Body of pancreas (tissue), 4 donors: ENCODE measurements at places on chromosomes 2 and 18. TPM values are rescaled to one million over a fixed set of nuclear protein-coding genes. Genes with fewer than 3 reads are reported as not detected.

DNA sequence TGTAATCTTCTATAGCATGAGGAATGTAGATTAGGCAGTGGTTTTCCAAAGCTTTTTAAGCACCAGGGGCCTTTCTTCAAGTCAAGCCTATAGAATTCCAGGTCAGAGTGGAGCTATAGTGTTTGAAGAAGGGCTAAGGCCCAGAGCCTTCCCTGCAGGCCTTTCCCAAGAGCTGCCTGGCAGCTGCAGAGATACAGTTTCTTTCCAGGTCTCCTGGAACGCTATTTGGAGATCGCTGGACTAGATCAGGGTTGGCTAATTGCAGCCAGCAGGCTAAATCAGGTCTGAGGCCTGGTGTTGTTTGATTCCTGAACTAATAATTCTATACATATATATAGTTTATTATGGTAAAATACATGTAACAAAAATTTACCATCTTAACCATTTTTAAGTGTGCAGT is 319.0 kb upstream of the SPRED2 start:
- no peak overlapping the region for H3K4me3 ChIP-seq
- no peak for DNase-seq
- no peaks in the 10 kb centered on the region for H3K36me3 ChIP-seq
- H3K27me3 ChIP-seq = no peaks in the 10 kb centered on the region
- no peaks in the 10 kb centered on the region for H3K4me1 ChIP-seq

DNA sequence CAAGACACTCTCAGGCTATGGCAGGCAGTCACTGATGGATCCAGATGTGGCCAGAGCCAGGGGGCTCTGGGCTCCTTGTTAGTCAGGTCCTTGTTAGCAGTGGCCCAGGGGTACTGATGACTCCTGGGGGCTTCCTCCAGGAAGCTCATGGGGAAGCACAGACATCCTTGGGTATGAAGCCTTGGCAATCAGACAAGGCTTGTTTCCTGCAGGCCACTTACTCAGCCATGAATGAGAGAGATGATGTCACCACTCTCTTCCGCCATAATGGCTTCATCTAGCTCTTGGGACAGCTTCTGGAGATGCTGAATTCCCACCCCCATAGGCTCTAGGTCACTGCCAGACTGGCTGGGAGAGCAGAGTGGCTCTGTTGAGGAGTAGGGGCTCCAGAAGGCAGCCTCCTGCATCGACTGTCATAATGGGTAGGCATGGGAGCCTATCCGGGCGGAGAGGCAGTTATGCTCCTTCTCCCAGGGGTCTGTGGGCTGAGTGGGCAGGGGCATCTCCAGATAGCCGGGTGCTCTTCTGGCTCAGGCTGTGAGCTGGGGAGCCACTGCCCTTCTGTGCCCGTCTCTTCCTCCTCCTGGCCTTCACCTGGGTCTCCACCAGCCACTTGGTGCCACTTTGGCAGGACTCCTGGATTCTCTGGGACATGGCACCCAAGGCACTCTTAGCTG is 40.2 kb upstream of the BMPR2 start:
- H3K4me3 ChIP-seq = no peak overlapping the region
- H3K27ac ChIP-seq = no peak overlapping the region
- DNase-seq = no peak
- no peaks in the 10 kb centered on the region for H3K4me1 ChIP-seq

- H3K27ac ChIP-seq = no peak overlapping the region
- H3K36me3 ChIP-seq = no peaks in the 10 kb centered on the region
- H3K4me3 ChIP-seq = no peak overlapping the region
- no peak for DNase-seq
Observed at GRCh38 chr2:215451012-215451756, 15.3 kb upstream of the FN1 start.

GRCh38 chr2:184530959-184531358 is 67.4 kb upstream of the ZNF804A start:
- H3K27ac ChIP-seq = no peak overlapping the region
- no peaks in the 10 kb centered on the region for H3K36me3 ChIP-seq
- DNase-seq = no peak

GRCh38 chr2:207765547-207765946 is 4.2 kb downstream of the FZD5 start:
- no peak overlapping the region for H3K27ac ChIP-seq
- peak; percentile 56 for DNase-seq
- H3K36me3 ChIP-seq = peaks cover 5% of the 10 kb centered on the region
- no peaks in the 10 kb centered on the region for H3K27me3 ChIP-seq
- H3K4me1 ChIP-seq = peaks cover 58% of the 10 kb centered on the region

DNA sequence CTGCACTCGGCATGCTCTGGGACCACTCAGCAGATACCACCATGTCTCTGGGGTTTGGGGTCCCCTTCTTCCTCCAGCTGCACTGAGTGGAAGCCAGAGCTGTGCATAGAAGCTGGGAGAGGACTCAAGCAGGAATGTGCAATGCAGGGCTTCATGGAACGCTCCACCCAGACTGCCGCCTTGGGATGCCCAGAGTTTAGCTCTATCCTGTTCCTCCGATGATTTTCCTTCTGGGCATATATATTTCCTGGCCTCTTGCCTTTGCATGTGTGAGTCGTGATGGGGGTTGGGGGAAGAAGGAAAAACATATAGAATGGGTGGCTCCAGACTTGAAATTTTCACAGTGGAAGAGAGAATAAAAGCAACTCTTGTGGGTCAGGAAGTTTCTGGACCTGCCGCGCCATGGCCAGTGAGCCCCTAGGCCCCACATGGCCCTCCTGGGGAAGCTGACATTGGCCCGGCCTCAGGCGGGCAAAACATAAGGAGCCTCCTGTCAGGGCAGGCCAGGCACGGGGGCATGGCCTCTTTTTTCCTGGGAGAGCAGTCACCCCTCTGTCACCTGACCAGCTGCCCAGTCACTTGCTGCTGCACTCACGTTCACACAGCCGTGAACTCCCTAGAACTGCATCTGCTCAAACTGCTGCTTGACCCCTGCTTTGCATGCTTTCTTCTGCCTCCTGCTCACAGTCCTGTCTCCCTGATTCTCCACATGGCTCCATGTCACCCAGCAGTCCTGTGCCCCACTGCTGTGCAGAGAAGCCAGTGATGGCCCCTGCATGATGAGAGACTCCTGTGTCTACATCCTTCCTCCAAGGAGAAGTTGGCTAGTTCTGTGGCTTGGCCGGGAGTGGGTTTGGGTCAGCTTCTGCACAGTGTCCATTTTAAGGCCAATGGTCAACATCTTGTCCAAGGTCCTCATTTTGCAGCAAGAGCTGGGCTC is 197.8 kb downstream of the CTIF start:
- H3K4me3 ChIP-seq = no peak overlapping the region
- no peaks in the 10 kb centered on the region for H3K27me3 ChIP-seq
- no peaks in the 10 kb centered on the region for H3K36me3 ChIP-seq

Gene FAM110C
- total RNA-seq = 20.4 TPM

DNA sequence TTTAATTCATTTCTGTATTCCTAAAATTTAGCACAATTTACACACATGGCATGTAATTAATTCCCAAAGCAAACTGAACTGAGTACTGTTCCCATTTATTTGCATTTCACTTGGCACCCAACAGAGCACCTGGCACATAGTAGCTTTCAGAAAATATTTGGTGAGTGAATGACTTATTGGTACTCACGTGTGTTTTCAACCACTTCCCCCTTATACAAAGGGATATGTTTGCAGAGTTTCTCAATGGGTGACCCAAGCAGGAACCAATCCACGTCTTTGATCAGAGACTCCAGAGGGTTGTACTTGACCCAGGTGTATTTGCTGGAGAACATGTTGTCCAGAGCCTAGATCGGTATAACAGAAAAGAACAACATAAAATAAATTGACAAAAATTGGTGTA is 6.6 kb downstream of the GKN2 start:
- DNase-seq = peak; percentile 10
- H3K36me3 ChIP-seq = no peaks in the 10 kb centered on the region
- peaks cover 5% of the 10 kb centered on the region for H3K4me1 ChIP-seq
- no peak overlapping the region for H3K4me3 ChIP-seq

- no peak overlapping the region for H3K4me3 ChIP-seq
- no peak for DNase-seq
- peak overlapping the region; percentile 87 for H3K27ac ChIP-seq
- H3K4me1 ChIP-seq = peaks cover 64% of the 10 kb centered on the region
- no peaks in the 10 kb centered on the region for H3K36me3 ChIP-seq
Observed at GRCh38 chr2:226791056-226791486, 8.5 kb downstream of the IRS1 start.

DNA sequence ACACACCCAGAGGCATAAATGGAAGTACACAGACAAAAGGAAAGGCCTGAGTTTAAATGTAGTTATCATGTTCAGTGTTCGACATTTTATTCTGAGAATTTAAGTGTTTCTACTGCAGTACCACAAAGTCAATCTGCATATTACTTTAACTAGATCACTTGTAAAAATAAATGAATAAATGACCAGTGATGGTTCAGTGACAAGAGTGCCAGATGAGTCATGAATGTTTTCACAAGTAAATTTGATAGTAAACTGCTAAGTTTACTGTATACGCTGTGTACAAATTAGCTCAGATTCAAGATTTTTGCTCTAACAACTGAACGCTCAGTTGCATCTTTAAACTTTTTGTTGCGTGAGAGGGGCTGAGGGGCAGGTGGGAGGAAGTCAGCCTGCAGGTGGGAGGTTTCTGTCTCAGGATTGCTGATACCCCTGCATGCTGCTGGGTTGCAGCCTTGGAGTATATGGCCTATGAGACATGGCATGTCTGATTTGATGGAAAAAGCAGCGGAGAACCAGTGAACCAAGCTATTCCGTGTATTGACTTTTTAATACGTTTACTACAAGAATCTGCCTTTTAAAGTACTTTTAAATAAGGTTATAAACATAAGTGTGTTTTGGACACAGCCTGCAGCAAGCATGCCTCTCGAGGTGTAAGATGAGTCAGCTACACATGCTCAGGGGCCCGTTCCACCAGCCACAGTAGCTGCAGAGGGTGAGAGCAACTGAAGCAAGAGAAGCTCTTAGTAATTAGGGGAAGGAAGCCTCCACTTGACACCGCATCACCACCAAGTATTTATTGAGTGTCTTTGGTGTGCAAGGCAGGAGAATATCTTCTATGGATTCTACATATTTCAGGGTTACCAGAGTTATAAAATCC is 245.1 kb downstream of the NEDD4L start:
- peaks cover 68% of the 10 kb centered on the region for H3K4me1 ChIP-seq
- no peak overlapping the region for H3K4me3 ChIP-seq
- DNase-seq = no peak

Gene FBLN7
- 1.3 TPM for total RNA-seq

DNA sequence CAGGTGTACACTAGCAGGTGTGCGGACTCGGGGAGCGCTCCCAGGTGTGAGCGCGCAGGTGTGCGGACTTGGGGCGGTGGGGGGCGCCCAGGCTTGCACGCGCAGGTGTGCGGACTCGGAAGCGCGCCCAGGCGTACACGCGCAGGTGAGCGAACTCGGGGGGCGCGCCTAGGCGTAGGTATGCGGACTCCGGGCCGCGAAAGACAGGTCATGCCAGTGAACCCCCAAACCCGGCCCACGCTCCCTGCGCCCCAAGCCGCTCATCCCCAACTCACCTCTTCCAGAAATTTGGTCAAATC is 342 bp downstream of the CYB5A start:
- H3K27ac ChIP-seq = peak overlapping the region; percentile 89
- H3K4me1 ChIP-seq = peaks cover 47% of the 10 kb centered on the region
- peak overlapping the region; percentile 98 for H3K4me3 ChIP-seq
- no peak for DNase-seq
- H3K27me3 ChIP-seq = no peaks in the 10 kb centered on the region
- H3K36me3 ChIP-seq = no peaks in the 10 kb centered on the region

DNA sequence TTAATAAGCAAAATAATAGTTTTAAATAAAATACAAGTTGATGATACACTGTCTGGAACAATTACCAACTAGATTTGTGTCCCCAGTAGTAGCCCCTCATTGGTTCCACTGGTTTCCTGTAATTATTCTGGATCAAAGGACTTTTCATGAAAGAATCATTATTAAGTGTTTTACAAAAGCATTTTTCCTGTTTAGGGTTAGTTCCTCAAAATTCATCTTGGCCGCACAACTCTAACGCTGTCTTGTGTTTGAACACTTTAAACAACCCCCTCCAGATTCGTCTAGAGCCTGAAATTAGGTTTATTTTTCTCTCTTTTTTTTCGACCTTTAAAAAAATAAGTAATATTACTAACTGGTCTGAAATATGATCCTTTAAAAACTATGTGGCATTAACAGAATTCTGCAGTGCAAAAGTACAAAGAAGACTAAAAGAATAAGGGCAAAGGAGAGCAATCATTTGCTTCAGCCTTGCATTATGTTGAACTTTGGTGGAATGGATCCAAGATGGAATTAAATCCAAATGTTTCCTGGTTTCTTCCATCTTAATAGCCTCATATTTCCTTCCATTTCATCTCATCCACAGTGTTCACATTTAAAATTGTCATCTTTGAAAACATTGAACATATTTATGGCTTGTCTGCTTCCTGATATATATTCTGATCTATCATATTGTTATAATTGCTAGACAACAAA is 678.4 kb downstream of the IRS1 start:
- peaks cover 7% of the 10 kb centered on the region for H3K4me1 ChIP-seq
- no peaks in the 10 kb centered on the region for H3K27me3 ChIP-seq
- no peak overlapping the region for H3K4me3 ChIP-seq

Gene HOXD1
- total RNA-seq = not detected

GRCh38 chr2:10091182-10091888 is 11.1 kb upstream of the CYS1 start:
- peaks cover 41% of the 10 kb centered on the region for H3K4me1 ChIP-seq
- H3K27me3 ChIP-seq = no peaks in the 10 kb centered on the region
- H3K4me3 ChIP-seq = no peak overlapping the region
- no peak for DNase-seq

GRCh38 chr18:41993151-41993550 is 38.1 kb downstream of the PIK3C3 start:
- no peak for DNase-seq
- peaks cover 10% of the 10 kb centered on the region for H3K36me3 ChIP-seq
- H3K4me1 ChIP-seq = no peaks in the 10 kb centered on the region
- no peaks in the 10 kb centered on the region for H3K27me3 ChIP-seq
- no peak overlapping the region for H3K27ac ChIP-seq

DNA sequence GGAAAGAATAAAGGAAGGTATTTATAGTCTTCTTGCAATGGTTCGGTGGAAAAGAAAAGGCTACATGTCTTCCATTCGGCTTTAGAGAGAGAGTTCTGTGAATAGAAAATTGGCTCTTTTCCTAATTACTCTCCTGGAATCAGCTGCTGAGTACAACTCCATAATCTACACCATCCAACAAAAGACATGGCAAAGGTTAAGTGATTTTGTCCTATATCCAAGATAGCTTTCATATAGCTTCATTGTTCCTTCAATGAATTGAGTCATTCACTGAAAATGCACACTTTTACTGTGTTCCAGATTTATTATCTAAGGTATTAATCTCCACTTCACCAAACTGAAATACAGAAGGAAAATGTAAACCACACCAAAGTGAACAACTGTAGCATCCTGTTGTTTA is 514.5 kb downstream of the LRRTM4 start:
- no peaks in the 10 kb centered on the region for H3K4me1 ChIP-seq
- no peak overlapping the region for H3K4me3 ChIP-seq
- H3K36me3 ChIP-seq = no peaks in the 10 kb centered on the region
- H3K27ac ChIP-seq = no peak overlapping the region
- no peaks in the 10 kb centered on the region for H3K27me3 ChIP-seq

DNA sequence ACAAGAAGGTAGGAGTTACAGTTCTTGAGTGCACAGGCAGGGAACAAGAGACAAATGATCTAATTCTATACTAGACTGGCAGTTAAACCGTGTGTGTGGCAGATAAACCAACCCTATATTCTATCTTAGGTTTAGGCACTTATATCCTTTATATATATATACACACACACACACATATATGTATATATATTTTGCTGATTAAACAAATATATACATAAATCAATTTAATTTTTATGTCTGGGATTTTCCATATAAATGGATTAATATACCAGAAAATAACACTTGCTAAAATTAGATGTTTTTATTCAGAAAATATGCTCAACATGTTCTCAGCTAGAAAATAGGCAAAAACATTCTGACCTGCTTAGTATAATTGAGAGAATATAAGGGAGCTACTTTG is 887.9 kb upstream of the KLHL29 start:
- no peak overlapping the region for H3K27ac ChIP-seq
- no peaks in the 10 kb centered on the region for H3K36me3 ChIP-seq
- no peaks in the 10 kb centered on the region for H3K4me1 ChIP-seq
- H3K4me3 ChIP-seq = no peak overlapping the region
- no peaks in the 10 kb centered on the region for H3K27me3 ChIP-seq
